ENCODE measurements at places on chromosomes 5 and 9.

- DNase-seq = no peak
Measured at GRCh38 chr9:87386490-87387025, 111.1 kb upstream of the DAPK1 start.

DNA sequence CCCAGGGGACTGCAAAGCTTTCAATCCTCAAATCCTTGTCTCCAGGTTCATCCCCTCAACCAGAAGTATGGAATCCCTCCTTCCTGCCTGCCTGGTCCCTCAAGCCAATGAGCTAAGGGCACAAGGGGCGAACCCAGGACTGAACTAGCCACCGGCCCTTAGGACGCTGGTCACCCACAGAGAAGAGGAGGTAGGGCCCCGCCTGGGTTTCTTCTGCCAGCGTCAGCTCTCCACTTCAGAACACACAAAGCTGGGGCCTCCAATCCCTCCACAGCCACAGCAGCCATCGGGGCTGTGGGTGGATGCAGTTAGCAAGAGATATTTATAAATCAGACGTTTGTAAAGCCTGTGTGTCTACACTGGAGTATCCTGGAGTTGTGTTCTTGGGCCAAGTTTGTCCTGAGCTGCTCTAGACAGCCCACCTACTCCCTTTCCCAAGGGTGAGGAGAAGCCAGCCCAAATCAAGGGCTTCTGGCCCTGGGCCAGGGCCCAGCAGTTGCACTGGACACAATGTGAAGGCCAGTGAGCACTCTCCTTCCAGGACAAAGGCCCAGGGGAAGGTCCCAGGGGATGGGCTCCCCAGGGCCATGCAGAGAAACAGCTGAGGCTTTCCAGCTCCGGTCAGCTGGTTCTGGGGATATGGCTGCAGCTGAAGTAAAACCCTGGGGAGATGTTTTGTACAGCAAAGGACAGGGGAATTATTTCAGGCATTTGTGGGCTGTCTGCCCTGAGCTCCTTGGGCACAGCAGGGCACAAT is 18.9 kb downstream of the AMBP start:
- DNase-seq = no peak

GRCh38 chr5:6581090-6581489 is 51.8 kb downstream of the NSUN2 start:
- no peak for DNase-seq

DNA sequence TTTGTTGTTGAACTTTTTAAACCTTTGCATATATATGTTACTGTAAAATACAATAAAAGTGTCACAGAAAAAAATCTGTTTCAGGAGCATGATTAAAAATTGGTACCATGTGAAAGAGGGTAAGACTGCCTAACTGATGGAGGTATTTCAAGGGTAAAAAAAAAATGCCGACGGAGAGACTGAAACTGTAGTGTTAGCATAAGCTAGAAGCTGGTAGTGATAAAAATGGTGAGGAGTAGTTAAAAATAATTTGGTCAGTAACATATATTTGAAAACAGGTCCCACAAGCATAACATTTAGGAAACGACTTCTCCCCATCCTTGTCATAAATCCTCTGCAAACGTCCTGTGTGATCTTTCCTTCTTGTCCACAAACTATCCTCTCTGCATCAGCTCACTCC is 64.7 kb downstream of the MEF2C start:
- no peak for DNase-seq

DNA sequence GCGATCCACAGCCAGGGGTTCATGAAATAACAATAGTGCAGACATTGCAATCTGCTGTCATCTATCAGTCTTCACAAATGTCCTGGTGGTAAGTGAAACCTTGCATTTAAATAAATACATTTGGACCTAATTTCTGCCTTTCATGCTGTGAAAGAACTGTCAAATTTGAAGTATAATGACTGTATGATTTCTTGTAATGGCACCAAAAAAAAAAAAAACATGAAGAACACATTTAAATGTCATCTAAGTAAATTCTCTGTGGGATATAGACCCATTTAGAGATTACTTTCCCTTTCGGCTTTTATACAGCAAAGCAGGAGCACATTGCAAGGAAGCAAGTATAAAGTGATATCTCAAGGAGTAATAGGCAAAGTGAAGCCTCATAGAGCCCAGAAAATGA is 431.5 kb upstream of the SGCD start:
- DNase-seq = no peak

- no peak for DNase-seq
Measured at GRCh38 chr9:120913647-120914264, 12.8 kb downstream of the TRAF1 start.

DNA sequence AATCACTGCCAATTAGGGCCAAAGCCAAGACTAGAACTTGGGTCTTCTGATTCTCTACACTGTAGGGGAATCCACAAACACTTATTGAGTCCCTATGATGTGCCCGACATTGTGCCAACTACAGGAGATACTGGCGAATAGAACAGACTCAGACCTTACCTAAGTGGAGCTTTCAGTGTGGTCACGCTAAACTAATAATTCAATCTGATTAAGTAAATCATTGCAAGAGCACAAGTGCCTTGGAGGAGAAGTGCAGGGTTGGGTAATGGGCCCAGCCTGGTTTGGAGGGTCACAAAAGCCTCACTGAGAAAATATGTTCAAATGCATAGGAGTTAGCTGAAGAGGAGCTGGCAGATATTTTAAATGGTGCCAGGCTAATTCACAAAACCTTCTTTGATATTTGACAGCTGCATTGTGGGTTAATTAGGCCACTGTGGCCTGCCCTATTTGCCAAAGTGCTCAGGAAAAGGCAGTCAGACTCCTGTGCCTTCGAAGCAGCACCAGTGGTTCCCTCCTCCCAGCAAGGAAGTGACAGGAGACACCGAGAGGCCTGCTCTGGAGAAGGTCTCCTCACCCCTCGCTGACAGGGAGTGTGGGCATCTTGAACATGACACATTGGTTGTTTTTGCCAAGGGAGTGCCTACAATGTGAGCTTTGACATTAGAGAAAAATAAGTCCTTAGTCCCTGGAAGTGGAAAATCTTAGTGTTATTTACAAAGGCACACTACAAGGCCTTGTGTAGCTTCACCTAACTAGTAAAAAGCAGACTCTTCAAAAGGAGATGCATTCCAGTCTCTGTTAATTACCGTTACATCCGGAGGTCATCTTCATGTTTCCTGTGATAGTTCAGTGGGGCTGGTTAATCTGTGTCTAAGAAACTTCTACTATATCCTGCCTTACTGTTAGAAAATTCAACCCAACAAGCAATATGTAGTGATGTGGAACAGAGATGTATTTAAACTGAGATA is 24.1 kb upstream of the TRAF1 start:
- DNase-seq = no peak

GRCh38 chr5:119968690-119969089 is 339.3 kb downstream of the FAM170A start:
- no peak for DNase-seq

DNA sequence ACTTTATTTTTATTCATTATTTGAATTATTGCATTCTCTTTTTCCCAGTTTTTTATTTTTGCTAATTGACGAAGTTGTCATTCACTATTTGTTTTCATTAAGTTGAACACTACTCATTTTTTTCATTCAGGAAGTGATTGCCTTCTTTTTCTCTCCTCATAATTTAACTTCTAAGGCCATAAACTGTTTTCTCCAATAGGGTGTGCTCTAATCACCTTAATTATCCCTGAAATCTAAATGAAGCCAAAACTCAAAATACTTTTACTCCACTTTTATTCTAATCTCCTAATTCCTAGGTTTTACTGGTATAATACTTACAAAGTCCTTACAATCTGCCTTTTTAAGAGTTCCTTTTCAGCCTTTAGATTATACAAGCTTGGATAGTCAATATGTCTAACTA is 2.9 kb upstream of the OR13C2 start:
- DNase-seq = no peak

DNA sequence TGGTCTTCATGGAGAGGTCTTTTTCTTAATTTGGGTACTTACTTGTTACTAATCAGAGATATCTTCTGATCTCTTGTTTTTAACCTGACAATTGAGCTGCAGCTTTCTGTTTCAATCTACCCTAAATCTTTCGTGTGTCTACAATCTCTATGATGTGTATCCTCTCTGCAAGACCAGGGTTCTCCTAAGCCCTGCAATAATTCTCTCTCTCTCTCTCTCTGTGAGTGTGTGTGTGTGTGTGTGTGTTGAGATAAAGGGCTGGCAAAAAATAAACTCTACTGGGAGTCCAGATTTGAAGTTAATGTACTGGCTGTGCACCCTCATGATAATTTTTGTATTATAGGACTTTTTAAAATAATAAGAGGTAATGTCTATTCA is 57.8 kb upstream of the FBXL7 start:
- DNase-seq = no peak

- peak; percentile 16 for DNase-seq
Measured at GRCh38 chr9:128805661-128806060, 12.6 kb upstream of the ENDOG start.
